Motor neuron (in vitro differentiated cells): ENCODE measurements at places on chromosomes 7 and 10.

GRCh38 chr10:35451151-35452016 is 115.1 kb downstream of the CCNY start:
- ATAC-seq: no peak

GRCh38 chr7:117323851-117324711 is 1.2 kb upstream of the WNT2 start:
- peak; percentile 89 for ATAC-seq

DNA sequence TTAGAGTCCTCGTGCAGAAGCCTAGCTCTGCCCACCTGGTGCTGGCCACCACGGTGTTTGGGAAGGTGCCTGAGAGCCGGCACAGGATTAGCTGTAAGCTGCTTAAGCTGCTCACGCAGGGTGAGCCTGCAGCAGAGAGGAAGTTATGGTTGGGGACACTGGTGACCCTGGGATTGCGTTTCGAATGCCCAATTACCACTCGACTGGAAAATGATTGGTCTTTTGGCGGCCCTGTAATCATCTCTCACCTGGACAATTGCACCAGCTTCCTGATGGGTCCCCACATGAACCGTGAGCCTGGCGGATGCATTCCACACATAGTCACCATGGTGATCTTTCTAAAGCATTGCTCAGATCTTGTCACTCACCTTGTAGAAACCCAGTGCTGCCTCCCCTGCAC is 442.3 kb upstream of the ZMIZ1 start:
- no peak for ATAC-seq

GRCh38 chr10:96417441-96417840 is 58.6 kb upstream of the OPALIN start:
- no peak for ATAC-seq

GRCh38 chr10:18340496-18341051 is 200.3 kb downstream of the CACNB2 start:
- peak; percentile 63 for ATAC-seq

DNA sequence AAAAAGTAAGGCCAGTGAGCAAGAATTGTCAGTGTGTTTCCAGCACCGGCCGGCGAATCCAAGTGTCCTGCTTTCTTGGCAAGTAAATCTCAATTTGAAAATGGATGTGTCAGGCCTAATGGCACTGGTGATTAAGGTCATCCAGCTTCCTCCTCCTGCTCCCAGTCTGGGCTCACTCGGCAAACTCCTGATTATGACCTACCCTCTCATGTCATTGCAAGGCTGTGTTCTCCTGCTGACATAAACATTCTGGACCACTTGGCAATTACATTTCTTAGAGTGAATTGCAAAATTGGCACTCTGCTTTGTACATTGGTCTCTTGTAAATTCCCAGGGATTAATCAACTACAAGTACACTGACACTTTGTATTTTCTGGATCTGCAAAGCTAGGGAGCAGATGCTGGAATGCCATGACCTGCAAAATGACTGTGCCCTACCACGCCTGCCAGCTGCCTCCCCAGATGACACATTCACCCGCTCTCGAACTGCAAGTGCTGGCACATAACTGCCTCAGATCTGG is 473.8 kb downstream of the KIF20B start:
- ATAC-seq: peak; percentile 95

- no peak for ATAC-seq
Observed at GRCh38 chr10:116646502-116646901, 25.7 kb downstream of the PNLIPRP2 start.

DNA sequence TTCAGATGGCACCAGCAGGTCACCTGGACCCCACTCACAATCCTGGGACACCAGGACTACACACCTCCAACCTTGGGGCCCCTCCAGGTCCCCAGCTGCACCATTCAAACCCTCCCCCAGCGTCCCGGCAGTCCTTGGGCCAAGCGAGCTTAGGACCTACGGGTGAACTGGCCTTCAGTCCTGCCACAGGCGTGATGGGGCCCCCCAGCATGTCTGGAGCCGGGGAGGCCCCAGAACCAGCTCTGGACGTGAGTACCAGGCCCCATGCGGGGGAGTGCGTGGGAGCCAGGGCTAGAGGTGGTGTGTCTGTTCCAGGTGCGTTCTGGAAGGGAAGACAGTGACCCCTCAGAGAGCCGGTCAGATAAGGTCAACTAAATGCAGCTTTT is 17.8 kb downstream of the ZMIZ2 start:
- ATAC-seq: no peak
